ENCODE measurements at places on chromosomes 1 and 21.

DNA sequence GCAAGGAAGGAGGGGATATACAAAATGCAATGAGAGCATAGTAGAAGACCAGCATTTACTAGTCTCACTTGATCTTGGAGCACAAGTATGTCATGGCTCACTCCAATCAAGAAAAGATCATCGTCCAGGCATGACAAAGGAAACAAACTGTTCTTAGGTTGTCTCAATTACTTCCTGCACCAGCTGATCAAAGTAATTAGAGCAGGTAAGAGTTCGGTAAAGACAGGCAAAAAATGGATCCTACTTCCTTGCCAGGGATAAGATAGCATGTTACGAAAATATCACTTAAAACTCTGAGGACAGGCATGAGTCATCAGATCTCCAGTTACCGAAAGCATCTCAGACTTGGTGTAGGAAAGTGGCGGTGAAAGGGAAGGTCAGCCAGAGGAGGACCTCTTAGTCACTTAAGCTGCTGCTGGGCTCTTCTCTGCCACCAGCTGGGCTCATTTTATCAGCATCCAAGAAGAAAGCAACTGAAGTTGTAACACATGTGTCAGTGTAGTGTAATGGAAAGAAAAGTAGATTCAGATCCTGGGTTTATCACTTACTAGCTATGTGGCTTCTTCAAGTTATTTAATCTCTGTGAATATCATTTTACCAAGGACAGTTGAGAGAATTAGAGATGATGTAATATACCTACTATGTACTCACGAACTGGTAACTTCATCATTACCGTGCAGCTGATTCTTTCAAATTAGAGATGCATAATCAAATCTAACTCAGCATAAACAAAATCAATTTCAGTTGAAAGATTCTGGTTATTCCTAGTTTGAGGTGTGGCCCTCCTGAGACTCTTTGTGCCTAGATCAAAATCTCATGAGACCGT is 46.8 kb downstream of the XCL1 start:
- no peak for DNase-seq

- DNase-seq: no peak
Measured at GRCh38 chr1:113109908-113110554, 37.0 kb downstream of the LRIG2 start.

DNA sequence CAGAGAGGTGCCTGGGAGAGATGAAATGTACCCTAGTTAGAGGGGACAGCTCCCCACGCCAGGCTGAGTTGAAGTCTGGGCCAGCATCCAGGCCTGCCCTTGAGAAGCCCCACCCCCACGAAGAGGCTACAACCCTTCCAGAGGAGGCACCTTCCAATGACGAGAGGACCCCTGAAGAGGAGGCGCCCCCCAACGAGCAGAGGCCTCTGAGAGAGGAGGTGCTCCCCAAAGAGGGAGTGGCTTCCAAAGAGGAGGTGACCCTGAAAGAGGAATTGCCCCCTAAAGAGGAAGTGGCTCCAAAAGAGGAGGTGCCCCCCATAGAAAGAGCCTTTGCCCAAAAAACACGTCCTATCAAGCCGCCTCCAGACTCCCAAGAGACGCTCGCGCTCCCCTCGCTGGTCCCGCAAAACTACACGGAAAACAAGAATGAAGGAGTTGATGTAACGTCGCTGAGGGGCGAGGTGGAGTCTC is 3.1 kb downstream of the EVA1B start:
- DNase-seq: no peak

DNA sequence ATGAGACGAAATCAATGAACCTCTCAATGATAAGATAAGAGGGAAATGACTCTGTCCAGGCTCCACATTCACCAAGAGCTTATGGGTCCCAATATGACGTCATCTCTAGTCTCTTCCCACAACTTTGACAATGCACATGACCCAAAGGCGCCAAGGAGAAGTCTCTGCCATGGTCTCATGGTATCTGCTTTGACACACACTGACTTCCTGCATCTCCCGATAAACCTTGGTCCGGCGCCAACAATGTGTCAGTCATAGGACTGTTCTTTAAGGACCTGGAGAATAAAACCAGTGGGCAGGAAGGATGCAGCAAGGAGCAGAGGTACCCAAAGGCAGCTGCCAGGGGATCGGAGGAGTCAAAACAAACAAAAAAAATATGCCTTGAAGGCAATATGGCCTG is 46.9 kb upstream of the TMEM51 start:
- no peak for DNase-seq

- no peak for DNase-seq
Measured at GRCh38 chr1:82819234-82819633, 1018.5 kb downstream of the ADGRL2 start.

DNA sequence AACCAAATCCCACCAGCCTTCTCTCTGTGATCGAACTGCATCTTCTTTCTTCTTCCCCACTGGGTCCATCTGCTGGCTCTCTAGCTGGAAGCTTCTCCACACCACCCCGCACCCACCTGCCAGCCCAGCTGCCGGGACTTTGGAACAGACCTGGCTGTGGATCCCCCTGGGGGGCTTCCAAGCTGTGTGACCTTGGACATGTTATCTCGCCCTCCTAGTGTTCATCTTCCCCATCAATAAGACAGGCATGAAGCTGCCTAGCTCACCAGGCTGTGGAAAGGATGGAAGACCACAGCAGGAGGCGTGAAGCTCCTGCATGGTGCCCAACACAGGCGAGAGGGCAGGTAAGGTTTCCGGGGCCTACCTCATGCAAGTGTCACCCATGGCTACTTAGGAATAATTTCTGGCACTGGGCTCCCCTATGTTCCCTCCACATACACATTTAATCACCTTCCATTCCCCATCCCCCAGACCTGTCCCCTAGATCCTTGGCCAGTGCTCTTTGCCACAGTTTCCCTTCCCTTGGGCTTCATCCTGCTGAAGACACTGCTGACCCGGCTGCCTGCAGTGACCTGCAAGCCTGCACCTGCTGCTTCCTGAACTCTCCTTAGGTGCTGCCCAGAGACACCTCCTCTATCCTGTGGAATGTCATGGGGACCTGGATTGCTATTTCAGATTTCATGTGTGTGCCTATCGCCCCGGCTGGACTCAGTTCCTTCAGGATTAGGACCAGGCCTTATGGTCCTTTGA is 13.2 kb upstream of the C2CD2 start:
- DNase-seq: no peak

DNA sequence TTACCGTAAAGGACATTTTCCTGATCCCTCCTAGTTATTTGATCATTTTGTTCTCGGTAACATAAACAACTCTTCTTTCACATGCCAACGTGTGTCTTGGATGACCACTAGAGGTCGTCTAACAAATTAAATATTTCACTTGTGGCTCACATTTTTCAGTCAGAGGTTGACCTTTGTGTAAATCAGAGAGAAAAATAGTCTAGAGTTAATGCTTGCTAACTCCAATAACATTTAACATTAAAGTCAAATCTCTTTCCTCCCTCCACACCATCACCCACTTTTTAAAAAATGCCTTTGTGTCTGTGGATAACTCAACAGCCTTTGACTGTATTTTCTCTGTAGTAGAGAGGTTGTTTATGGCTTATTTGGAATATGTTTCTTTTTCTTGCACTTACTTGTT is 220.5 kb upstream of the B3GALT2 start:
- DNase-seq: peak; percentile 8

DNA sequence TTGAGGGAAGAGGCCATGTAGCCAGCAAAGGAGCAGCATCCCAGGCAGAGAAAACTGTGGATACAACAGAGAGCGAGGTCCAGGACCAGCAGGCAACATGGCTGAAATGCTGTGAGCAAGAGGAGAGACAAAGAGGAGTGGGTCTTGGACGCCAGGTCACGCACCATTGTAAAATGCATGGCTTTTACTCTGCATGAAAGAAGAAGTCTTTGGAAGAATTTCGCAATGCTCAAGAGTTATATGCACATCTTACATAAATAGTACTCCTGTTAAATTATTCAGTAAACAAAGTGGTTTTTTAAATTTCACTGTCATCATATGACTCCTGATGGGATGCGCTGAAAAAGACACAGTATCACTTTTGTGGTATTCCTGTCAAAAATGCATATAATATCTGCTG is 3.5 kb downstream of the CD244 start:
- DNase-seq: no peak

DNA sequence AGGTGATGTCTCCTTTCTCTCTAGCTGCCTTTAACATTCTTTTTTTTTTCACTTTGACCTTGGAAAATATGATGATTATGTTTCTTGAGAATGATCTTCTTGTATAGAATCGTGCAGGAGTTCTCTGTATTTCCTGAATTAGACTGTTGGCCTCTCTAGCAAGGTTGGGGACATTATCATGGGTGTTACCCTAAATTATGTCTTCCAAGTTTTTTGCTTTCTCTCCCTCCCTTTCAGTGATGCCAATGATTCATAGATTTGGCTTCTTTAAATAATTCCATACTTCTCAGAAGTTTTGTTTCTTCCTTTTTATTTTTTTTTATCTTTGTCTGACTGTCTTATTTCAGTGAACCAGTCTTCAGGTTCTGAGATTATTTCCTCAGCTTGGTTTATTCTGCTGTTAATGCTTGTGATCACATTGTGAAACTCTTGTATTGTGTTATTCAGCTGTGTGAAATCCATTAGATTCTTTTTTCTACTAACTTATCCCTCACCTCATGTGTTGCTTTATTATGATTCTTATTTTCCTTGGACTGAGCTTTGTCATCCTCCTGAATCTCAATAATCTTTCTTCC is 268.4 kb upstream of the NRIP1 start:
- DNase-seq: no peak

DNA sequence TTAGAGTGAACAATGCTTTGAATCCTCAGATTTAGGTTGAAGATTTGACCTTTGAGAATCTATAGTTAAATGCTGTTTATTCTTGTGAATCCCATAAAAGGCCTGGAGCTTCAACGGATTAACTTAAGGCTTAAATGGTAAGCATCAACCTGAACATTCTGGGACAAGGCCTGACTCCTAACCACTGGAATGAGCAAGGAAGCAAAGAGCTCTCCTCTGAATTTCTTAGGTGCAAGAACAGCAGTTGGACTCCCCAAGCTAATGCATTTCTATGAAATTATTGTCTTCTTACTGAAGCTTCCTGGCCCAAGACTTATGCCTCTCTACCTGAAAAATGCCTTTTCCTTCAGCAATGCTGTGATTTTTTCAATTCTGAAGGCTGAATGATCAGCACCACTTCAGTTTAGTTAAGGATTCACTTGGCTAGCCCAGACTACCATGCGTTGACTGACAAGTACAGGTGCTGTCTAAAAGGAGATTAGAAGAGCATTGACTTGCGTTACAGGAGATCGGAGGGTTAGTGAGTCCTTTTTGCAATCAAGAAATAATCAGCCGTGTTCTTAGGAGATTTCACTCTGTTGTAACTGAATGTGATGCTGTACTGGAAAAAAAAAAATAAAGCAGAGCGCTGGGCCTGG is 178.5 kb downstream of the ZC3H11B start:
- DNase-seq: no peak

DNA sequence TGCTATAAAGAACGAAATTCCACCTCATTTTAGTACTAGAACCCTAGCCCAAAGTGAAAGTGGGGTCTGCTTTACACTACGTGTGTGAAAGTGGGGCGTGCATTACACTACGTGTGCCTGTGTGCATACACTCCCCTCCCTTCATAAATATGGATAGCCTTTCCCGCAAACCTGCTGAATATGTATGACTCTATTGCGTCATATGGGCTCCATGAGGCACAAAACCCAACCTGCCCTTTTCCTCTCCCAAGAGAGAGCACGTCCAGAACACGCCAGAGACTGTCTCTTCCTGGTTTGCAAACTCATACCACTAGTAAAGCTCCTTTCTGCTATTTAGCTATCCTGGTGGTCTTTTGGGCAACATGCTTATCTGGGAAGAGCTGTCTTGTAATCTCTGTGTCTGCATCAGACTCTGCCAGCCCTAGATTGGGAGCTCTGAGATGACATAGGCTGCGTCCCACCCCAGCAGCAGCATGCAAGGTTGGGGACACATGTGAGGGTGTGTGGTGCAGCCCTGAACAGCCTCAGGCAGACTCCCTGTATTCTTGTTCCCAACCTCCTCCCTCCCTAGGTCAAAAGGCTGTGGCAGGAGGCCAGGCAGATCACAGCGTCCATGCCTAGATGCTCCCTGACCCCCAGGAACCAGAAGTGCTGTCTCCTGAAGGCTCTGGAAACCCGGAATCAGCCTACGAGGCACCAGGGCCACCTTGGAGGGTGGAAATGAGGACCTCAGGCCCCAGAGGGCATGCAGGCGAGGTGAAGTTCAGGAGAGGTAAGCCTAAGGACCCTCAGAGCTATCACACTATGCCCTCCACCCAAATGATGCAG is 12.3 kb upstream of the PADI1 start:
- no peak for DNase-seq

- no peak for DNase-seq
Measured at GRCh38 chr1:156401041-156401574, 32.1 kb downstream of the RHBG start.

Measured in GM06990 (cell line).